ENCODE measurements at places on chromosomes 1 and 21.

DNA sequence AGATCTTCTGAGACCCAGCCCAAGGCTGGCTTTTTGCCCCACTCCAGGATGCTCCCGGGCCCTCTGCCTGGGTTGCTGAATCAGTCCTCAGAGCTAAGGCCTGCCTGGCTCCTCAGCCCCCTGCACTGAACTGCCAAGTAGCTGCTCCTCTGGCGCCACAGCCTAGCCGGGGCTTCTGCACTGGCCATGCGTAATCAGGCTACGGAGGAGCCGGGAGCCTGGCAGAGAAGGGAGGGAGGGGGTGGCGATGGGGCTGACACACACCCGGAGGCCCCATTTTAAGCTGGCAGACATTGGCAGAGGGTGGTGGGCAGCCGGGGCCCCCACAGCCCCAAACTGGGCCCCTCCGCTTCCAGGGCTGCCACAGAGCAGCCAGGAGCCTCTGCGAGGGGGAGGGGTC lies 38.7 kb downstream of the ALPL start:
- DNase-seq = no peak

GRCh38 chr21:29465546-29465945 lies 166.8 kb downstream of the BACH1 start:
- no peak for DNase-seq

DNA sequence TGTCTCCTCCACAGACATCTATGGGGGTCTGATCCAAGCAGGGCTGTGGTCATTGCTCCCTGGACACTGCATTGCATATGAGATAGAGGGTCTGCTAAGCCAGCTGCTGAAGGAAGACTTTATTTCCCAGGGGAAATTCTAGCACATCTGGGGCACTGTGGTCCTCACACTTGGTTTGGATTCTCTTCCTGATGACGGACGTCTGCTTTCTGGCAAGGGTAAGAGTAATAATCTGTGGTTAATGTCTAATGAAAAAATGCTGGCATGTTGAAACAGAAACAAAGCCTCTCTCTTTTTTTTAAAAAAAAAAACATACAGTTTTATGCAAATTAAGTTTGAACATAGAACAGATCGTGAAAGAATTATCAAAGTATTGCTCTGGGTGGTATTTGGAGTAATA lies 553.9 kb downstream of the DPYD start:
- no peak for DNase-seq

GRCh38 chr1:6157528-6158174 lies 22.5 kb downstream of the CHD5 start:
- peak; percentile 55 for DNase-seq

DNA sequence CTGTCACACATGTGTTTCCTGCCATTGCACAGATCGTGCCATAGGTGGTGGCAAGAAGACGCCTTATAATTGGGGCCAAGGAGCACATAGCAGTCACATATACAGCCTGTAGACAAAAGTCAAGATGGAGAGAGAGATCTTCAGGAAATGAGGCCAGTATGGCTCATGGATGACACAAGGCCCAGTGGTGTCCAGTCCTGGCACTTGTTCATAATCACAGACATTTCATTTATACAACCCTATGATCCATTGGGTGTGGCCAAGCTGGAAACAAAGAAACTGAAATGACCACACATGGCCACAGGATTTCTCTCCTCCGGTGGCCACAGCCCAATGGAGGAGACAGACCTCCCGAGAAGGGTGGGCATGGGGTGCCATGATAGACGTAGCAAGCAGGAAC lies 78.5 kb upstream of the KAZN start:
- no peak for DNase-seq

DNA sequence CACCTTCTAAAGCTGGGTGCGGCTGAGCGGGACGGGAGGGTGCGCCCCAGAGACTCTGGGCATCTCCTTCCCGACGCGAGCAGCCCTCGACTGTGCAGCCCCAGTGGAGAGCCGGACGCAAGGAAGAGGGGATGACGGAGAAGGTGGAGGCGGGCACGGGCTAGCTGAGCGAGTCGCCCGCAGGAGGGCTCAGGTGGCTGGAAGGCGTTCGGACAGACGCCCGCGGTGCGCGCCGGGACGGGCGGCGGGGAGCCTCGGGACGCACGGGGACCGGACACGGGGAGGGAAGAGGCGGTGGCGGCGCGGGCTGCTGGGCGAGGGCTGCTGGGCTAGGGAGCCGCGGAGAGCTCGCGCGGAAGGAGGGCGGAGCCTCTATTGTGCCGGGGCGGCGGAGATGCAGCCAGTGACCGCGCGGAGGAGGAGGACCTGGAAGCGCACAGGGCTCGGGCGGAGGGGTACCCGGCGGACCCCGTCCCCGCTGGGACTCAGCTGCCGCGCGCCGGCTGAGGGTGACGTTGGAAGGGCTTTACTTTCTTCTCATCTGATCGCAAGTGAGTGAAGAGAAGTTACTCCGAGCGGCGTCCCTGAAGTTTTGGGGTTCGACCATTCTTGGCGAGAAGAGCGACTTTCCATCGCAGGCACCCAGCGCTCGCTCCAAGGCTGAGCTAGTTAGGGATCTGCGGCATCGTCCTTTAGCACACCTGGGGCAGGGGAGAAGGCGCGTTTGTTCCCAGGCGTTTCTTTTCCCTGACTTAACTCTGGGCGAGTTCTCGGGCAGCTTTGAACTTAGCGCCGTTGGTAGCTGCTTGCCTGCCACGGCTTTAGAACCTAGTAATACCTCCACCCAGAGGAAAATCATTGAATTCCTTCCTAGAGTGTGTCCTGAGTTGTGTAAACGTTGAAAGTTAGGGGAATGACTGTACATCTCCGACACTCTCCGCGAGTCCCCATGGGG lies at the start of gene OLFML2B:
OLFML2B (minus strand) TSS at position 323 of the 955 bp plus-strand sequence. CDS start 439 bp downstream, outside the sequence.
- peak; percentile 13 for DNase-seq

DNA sequence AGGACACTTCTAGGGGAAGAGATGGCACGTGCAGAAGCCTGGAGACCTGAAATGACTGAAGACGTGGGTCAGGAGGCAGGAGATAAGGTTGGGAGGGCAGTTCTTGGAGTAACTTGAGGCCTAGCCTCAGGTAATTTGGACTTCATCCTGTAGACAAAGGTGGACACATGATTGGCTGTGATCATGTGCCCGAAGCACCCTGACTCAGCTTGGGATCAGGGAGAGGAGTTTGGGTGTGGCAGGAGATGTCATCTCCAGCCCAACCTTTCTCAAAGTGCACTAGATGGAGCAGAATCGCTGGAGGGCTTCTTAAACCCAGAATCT lies 1.5 kb downstream of the SLC66A1 start:
- no peak for DNase-seq
